Activated T-helper 1 cell treated with Interleukin-2 at 50 U/mL for 16 hours (primary cell): ENCODE measurements at places on chromosomes 5 and 9.

GRCh38 chr5:15680455-15680854 is 180.5 kb downstream of the FBXL7 start:
- no peak for DNase-seq

- no peak for DNase-seq
Observed at GRCh38 chr5:74303578-74303977, 336.9 kb downstream of the ENC1 start.

- no peak for DNase-seq
Observed at GRCh38 chr5:113255579-113256386, 179.0 kb downstream of the TSSK1B start.

- no peak for DNase-seq
Observed at GRCh38 chr5:117752403-117752802, 1177.8 kb upstream of the SEMA6A start.

DNA sequence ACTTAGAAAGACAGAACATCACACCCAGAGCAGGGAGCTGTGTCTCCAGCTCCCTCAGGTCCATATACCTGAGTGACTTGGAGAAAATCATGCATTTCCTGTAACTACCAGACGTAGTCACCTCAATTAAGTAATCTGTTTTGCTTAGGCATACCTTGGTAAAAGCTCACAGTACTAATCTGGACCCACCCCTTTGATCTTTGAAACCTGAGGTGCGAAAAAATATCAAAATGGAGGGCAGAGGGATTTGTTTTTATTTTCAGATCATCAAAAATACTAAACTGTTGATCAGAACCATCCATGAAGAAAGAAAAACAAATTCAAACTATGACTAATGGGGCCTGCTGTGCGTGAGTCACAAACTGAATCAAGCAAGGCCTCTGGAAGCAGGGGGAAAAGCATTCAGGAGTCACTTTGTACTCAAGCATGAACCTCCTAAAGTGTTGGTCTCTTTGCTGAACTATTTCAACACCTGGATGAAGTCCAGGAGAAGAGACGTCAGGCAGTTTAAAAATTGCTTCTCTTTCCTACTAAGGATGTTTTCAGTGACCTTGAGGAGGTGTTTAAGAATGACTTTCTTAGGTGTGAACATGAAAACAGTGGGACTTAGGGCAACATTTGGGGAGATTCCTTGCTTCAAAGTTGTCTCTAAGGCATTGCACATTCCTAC is 76.3 kb downstream of the MUSK start:
- no peak for DNase-seq

DNA sequence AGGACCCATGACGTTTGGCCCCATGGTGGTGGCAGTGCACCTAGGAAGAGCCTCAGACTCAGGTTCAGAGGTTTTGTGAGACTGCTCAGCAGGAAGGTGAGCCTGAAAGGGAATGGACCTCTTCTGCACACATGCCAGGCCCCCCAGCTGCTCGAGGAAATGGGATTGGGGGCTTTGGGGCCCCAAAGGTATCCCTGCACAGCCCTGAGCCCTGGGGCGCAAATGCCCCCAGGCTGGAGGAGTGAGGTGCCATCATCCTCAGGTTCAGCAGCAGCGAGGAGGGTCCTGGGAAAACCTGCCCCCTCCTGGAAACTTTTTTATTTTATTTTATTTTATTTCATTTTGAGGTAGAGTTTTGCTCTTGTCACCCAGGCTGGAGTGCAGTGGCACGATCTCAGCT is 171.8 kb upstream of the MVB12B start:
- no peak for DNase-seq
